ENCODE measurements at places on chromosomes 3 and 15. TPM values are rescaled to one million over a fixed set of nuclear protein-coding genes. Genes with fewer than 3 reads are reported as not detected.

The GCHFR gene
- total RNA-seq: 6.5 TPM

The ABI3BP gene
- total RNA-seq: 28.8 TPM

The TPM1 gene
- 12,703 TPM for total RNA-seq

The GP9 gene
- total RNA-seq: not detected

The EPHB1 gene
- total RNA-seq: 1.1 TPM

The LRIG1 gene
- total RNA-seq: 93.9 TPM

The TMC3 gene
- not detected for total RNA-seq

DNA sequence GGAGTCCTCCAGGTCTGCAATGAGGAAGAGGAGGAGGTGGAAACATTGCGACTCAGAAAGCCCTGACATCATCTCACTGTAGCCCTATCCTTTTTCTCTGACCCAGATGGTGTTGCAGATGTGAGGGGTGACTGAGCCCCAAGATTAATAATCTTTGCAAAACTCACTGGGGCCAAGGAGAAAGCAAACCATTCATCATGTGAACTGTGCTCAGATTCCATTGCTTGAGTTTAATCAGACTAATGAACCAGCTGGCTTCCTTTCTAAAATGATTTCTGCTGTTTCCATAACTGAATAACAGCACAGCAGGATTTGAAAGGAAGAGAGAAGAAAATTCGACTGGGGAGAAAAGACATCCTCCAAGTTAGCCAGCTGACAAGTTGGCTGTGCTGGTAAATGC, 13.4 kb upstream of the DGKG start:
- no peak for DNase-seq

DNA sequence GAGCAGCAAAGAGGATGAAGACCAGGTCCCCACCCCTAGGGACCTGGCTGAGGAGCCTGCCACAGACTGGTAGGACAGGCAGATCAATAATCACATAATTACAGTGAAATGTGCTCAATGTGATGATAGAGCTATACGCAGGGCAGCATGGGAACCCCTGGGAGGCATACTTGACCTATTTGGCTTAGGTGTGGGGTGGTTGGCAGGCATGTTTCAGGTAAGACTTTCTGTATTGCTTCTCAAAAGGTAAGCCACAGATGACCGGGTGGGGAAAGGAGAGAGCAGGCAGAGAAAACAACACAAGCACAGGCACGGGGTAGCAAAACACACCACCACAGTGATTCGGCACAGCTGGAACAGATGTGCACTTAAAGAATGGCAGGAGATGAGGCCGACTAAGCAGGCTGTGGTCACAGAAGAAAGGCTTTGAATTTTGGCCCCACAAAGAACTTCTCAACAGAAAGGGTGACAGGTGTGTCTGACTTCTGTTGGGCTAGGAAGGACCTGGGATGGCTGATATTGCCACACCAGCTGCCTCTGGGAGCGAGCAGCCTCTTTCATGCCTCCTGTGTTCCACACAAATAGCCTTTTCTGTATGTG, 64.1 kb downstream of the ABCC5 start:
- DNase-seq: no peak

DNA sequence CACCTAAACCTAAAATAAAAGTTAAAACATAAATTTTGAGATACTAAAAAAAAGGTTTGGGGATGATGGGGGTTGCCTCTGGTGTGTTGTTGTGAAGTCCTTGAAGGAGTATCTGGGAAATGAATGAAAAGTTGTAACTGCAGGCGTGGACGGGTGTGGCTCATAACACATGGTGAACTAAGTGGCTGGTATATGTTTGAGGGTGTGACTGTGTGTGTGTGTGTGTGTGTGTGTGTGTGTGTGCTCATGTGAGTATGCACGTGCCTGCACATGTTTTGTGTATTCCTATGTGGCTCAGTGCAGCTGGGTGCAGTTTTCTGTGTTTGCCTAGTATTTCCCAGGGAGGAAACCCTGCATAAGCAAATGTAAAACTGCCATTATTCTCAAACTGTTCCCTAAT, 229.9 kb upstream of the TRIM42 start:
- DNase-seq: no peak

DNA sequence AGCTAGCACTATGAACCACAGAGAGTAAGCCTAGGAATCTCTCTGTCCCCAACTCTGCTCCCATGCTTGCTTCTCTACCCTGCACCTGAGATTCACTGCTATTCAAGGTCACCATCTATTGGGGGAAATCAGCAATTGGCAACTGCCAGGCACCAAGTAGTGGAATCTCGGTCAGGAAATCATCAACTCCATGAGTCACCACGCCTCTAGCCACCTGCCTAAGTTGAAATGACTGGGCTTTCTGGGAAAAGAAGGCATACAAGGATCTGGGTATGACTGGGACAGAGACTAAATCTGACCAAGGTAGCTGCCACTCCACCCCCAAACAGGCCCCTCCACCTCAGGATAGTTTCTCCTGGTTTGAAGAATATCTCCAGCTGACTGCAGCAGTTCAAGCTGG, 464.1 kb upstream of the CBLB start:
- no peak for DNase-seq

DNA sequence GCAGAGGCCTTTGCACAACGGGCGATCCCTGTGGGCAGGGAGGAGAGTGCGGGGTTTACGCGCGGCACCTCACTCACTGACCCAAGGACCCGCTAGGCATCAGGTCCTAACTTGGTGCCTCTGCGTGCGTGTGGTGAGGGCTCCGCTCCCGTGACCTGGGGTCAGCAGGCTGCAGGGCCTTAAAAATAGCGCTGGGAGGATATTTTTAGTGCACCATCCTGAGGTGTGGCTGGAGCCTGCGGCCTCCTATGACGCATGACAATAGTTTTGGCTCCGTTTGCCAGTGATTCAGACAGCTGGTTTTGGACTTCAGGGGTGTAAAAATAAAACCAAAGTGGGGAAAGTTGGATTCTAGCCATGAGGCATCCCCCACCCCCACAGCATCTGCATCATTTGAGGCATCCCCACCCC, 139.0 kb downstream of the FAM43A start:
- peak; percentile 74 for DNase-seq

DNA sequence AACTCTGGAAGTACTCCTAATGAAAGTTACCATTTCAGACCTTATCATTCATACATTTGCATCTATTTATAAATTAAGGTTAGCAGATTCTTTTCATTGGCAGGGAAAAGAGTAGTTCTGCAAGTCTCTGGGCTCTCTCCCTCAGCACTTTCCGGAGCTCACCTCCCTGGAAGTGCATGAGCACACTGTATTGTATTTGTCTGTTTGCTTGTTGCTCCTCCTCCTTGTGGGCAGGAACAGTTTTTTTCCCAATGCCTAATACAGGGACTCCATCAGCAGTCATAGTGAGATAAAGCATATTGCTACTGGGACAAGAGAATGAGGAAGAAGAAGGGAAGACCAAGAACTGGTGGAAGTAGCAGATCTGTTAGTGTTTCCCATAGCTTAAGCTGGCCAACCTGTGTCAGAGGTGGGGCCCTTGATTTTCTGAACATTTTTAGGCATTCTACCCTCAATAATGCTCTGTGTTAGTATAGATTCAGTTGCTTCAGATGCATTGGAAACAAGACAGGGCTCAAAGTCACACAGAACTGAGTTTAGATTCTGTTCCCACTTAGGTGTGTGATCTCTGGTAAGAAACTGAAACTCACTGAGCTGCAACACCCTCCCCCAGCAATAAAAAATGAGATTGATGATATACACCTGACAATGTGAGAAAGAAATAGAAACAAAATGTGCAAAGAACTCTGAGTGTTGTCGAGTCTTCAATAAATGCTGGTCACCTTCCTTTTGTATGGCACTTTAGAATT, 407.8 kb downstream of the TUSC7 start:
- no peak for DNase-seq

- DNase-seq: no peak
Measured at GRCh38 chr15:42143356-42143755, 13.1 kb downstream of the PLA2G4F start.

DNA sequence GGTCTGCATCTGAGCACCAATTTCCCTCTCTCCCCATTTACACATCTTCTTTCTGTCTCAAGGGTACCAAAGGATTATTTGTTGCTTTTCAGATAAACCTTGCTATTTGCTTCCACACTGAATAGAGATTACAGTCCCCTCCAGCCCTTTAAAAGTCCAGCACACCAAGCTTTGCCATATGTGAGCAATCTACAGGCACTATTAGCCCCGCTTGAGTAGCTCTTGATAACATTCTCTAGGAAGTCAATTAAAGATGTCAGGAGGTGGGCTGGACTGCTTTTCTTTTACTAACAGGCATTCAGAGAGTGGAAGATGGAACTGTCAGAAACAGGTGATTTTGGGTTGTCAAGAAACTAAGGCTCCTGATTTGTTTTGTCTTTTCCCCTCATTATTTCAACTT, 417.0 kb downstream of the ROBO2 start:
- DNase-seq: no peak

DNA sequence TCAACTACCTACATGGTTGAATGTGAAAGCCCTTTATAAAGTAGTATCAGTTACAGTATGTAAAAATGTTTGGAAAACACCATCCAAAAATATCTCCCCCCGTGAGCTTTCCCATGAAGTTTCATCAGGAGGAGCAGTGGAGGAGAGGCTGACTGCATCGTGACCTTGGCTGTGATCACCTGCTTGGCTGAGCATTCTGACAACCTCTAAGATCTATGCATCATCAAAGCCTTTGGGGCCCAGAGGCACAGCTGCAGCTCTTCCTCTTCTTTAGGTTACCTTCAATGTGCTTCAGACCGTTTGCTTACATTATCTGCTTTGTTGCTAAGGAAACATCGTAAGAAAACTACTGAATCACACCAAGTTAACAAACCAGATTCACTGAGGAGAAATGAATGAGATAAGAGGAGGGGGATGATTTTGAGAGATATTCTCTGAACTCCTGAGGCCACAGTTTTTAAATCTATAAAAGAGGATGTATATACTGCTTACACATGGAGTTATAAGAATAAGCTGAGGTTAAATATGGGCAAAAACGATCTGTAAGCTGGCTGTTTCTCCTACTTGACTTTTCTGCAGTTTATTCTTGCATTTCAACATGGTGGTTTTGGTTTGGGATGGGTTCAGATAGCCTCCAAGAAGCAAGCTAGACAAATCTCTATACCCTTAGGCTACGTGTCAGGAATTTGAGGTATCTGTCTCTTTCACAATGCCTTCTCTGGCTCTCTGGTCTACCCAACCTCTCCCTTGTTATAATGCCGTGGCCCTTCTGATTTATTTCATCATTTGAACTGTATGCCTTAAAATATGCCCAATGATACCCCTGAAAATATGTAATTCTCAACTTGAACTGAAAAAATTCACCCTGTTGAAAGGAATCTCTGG, 4.0 kb downstream of the GCSAM start:
- DNase-seq: no peak

GRCh38 chr3:116553355-116553754, 108.1 kb upstream of the LSAMP start:
- no peak for DNase-seq

All from Right ventricle myocardium superior (tissue), 1 donor.